BJ (cell line): ENCODE measurements at places on chromosomes 1 and 21.

DNA sequence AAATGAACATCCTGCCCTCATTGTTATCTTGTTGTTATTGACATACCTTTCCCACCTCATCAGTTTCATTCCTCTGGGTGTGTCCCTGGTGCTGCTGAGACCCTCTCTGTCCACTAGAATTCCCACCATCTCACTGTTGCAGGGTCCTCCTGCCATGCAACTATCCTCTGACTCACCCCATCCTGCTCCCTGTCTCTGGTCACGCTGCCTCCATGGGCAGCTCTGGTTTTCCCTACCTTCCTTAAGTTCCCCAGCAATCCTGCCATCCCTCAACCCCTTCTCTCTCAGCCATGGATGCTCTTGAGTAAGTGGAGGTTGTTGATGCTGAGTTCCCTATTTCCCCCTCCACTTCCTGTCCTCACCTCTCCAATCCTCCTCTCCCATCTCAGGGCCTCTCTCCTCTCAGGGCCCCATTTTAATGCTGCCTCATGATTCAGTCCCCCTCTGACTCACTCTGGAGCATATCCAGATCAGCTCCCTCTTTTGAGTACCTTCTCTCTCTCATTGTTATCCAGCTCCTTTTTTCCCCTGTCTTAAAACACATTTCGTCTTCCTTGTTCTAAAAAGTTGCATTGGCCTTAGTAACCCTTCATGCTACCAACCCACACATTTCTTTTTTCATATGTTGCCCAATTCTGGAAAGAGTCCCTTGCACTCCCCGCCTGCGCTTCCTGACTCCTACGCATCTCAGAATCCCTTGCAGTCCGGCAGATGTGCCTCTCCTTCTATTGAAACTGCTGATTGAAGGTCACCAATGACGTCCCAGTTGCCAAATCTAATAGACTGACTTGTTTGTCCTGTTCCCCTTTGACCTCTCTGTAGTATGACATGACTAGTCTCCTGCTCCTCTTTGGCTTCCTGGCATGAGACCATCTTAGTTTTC lies 92.0 kb downstream of the CNIH3 start:
- peak; percentile 35 for DNase-seq

DNA sequence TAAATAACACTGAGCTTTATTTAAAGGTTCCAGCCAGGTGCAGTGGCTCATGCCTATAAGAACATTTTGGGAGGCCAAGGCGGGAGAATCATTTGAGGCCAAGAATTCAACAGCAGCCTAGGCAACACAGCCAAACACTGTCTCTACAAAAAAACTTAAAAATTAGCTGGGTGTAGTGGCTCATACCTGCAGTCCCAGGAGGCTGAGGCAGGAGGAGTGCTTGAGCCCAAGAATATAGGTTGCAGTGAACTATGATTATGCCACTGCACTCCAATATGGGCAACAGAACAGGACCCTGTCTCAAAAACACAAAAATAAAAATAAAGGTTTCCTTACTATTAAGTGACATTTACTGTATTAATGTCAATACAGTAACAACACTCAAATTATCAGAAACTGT lies 2.1 kb downstream of the TAF12 start:
- no peak for DNase-seq

GRCh38 chr1:100396651-100397050 lies 44.3 kb downstream of the CDC14A start:
- no peak for DNase-seq

GRCh38 chr1:91584878-91585277 lies 84.2 kb downstream of the CDC7 start:
- no peak for DNase-seq

DNA sequence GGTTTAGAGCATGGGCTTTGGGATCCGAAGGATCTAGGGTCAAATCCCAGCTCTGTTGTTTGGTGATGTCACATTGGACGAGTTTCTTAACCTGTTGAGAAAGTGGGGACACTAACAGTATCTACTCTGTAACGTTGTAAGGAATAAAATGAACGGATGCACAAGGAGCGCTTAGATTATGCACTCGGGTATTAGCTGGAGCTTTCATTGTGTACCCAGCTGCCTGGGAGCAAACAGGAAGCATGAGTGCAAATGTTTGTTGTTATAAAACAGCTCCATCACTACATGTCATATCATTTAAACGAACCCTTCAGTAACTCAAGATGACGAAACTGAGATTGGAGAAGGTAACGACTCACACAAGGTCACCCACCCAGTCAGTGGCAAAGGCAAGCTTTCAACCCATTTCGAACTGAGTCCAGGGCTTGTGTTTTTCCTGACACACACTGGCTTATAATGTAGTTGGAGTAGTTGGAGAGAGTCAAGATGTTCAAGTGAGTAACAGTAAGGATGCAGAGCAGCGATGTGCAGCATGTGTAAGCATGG lies 16.2 kb upstream of the SLC6A17 start:
- no peak for DNase-seq

- no peak for DNase-seq
Observed at GRCh38 chr1:118650107-118650807, 337.9 kb downstream of the TBX15 start.

DNA sequence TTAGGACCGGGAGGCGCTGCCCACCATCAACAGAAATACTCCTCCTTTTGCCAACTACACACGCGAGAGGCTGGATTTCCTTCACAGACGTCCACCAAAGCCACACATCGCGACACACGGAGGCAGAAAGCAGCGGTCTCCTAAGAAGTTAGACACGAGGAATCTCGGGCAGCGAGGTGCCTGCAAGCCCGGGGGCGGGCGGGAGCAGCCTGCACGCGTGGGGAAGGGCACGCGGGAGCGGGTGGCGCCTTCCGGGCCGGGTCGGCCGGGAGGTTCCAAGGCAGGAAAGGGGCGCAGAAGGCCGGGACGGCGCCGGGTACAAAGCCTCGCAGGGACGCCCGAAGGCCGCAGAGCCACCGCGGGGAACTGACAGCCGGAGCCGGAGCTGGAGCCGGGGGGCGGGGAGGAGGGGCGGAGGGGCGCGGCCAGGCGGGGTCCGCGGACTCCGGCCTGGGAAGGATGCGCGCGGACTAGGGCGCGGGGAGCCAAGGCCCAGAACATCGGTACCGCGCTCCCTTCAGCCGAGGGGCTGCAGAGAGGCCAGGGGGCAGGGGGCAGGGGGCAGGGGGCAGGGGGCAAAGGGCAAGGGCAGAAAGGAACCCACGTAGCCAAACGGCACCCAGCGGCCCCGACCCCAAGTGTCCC lies 722 bp downstream of the NPHP4 start:
- no peak for DNase-seq

DNA sequence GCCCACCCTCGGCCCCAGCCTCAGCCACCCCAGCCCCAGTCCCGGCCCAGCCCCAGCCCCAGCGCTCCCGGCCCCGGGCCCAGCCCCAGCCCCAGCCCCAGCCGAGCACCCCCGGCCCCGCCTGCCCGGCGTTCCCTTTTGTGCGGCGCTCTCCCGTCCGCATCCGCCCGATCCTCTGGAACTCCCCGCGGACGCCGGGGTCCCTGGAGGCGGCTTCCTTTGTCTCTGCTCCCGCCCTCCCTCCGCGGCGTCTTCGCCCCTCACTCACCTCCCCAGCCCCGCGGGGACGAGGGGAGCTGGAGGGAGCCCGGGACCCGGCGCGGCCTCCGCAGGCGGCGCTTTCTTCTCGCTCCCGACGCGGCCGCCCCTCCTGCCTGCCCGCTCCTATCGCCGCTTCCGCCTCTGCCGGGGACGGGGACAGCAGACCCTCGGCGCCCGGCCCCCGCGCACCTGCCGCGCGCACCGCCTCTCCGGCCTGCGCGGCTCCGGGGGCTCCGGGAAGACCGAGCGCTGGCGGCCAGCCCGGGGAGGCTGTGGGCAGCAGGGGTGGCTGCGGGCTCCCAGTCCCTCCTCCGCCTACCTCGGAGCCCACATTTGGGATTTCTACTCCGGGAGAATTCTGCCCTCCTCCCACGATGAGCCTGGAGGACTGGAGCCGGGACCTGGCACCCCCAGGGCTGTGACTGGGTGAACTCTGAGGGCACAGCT lies 14.0 kb downstream of the AGRN start:
- DNase-seq, result no peak

GRCh38 chr1:2272686-2273400 lies 44.7 kb downstream of the SKI start:
- no peak for DNase-seq

- peak; percentile 45 for DNase-seq
Observed at GRCh38 chr1:212561501-212561931, 47.0 kb upstream of the ATF3 start.

GRCh38 chr1:44316231-44316759 lies 38.8 kb downstream of the ERI3 start:
- no peak for DNase-seq

DNA sequence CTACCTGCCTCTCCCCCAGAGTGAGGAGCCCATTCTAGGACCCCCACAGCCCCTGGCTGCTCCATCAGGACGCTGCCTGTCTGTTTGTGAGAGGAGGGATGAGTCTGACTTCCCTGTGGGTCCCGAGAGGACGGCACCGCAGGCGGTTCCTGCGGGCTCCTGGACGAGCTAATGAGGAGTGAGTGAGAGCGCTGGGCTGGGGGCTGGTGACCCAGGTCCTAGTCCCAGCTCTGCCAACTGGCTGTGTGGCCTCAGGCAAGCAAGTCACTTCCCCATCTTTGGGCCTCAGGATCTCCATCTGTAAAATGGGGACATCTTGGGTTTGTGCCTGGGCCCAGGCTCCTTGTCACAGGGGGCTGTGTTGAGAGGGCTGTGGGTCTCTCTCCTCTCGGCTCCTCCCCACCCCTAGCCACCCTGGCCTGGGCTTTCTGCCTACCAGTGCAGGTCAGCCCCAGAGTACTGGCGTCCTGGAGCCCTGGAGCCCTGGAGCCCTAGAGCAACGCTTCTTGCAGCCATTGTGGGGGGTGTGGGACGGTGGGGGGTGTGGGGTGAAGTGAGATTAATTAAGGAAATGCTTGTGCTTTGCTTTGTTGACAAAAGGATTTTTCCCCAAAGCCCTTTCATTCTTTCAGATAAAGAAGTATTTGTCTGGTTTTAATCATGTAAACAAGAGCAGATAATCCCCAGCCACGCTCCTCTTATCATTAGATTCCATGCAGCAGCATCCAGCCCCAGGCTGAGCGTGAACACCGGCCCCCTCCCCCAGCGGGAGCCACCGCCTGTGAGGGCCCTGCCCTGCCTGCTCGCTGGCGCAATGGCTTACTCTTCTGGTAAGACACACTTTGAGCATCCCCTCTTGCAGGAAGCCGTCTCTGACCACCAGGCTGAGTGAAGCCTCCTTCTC lies 26.8 kb downstream of the SLC1A7 start:
- DNase-seq, result no peak

GRCh38 chr1:227363825-227364224 lies 45.5 kb upstream of the CDC42BPA start:
- DNase-seq, result no peak

DNA sequence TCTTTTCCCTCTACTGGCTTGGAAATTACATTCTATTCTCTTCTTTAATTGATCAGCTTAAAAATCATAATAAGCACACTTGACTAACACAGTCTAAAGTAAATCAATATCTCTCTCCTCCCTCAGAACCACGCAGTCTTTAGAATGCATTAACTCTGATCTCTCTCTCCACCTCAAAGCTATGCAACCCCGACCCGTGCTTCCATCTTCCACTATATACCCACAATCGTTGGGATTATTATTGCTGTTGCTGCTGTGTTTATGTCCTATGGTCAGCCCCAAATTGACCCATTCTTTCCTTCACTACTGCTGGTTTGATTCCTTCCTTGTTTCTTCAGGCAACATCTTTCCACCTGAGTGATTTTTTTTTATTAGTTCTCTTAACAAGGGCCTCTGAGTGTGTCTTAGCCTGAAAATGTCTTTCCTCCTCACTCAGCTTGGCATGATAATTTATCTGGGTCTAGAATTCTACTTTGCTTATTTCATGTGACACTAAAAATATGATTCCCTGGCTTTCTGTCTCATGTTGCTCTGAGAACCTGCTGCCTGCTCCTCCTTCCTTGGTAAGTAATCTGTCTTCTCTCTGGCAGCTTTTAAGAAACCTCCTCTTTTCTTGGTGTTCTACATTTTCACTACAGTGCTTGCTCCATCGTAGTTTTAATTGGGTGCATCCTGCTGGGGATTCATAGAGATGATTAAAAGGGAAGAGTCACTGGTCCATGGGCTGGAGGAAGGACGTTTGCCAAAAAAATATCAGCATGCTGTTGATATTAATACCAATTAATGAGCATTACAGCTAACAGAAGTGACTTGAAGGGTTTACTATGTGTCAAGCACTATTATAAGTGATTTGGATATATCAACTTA lies 472.2 kb downstream of the MATN1 start:
- DNase-seq, result no peak

DNA sequence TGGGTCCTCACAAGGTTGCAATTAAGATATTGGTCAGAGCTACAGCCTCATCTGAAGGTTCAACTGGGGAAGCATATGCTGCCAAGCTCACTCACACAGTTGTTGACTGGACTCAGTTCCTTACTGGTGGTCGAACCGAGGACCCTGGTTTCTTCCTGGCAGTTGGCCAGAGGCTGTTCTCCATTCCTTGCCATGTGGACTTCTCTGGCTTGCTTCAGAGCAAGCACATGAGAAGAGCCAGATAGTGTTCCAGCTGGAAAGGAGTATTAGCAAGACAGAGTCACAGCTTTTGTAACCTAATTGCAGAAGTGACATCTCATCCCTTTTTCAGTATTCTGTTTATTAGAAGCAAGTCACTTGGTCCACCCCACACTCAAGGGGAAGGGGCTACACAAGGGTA lies 23.6 kb downstream of the POU2F1 start:
- no peak for DNase-seq

DNA sequence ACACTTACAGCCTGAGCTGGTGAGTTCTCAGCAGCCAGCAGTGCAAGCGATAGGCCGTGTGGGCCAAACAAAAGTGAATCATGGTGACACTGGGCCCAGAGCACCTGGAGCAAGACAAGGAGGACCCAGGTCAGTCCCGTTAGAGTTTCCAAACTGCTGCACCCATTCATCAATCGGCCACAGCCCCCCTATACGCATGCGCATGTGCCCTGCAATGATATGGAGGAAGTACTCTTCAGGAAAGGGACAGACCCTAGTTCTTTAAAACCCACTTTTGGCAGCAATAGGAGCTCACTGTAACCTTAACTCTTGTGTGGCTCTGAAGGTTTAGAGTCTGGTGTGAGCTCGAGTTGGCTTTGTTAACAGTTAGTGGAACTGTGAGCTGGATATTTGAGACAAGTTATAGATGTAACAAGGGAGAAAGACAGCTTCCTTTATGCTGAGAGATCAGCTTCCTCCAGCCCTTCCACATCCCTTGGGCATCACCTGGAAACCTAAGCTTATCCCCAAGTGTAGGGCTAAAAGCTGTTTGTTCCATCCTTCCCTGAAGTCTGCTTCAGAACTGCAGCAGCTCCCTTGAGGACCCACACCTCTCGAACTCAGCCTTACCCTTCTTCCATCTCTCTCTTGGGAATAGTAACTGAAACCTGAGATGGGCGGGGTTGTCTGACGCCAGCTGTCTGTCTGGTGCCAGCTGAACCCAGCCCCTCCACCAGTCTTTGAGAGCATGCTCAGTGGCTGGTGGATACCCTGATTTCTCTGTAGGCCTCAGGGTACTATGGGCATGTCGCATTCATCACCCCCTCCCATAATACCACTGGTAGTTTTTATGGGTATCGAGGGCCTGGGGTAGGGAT lies 17.7 kb downstream of the NMNAT1 start:
- DNase-seq, result no peak

- DNase-seq, result no peak
Observed at GRCh38 chr1:19074361-19074901, 118.0 kb upstream of the IFFO2 start.
